ENCODE measurements at places on chromosomes 11 and 22.

GRCh38 chr11:94011478-94011877, 9.7 kb upstream of the HEPHL1 start:
- DNase-seq, result no peak

- DNase-seq, result no peak
These were observed 113.5 kb upstream of the VPREB1 start for GRCh38 chr22:22130953-22131608.

DNA sequence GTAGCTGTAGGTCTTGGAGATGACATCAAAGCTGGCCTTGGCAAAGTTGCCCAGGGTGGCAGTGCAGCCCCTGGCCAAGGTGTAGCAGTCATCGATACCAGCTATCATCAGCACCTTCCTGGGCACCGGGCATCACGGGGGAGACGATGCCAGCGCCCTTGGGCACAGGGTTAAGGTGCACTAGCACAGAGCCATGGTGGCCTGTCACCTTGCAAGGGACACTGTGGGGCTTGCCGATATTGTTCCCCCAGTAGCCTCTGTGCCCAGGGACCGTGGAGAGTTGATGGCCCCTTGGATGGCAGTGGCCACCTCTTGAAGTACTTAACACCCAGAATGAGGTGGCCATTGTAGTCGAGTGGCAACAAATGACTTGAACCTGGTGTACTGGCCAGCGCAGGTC, 44.4 kb upstream of the FTH1 start:
- no peak for DNase-seq

DNA sequence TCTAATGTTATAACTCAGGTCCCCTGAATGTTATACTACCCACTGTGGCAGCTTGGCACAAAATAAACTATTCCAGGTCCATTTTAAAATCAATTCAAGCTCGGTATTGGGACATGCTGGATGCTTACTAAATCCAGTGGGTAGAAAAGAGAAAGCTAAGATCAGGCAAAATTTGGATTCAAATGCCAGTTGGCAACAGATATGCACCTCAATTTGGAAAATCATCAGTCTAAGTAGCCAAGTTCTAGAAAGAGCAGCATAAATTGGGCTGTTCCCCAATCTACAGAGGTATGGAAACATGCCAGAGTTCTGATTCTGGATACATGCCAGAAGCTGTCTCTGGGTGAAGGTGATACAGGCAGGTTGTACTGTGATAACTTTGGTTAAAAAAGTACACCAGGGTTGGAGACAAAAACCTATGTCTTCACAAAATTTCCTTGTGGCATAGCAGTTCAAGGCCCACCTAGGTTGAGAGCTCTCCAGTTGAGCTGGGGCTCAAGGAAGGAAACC, 427.8 kb downstream of the LRRC4C start:
- no peak for DNase-seq

DNA sequence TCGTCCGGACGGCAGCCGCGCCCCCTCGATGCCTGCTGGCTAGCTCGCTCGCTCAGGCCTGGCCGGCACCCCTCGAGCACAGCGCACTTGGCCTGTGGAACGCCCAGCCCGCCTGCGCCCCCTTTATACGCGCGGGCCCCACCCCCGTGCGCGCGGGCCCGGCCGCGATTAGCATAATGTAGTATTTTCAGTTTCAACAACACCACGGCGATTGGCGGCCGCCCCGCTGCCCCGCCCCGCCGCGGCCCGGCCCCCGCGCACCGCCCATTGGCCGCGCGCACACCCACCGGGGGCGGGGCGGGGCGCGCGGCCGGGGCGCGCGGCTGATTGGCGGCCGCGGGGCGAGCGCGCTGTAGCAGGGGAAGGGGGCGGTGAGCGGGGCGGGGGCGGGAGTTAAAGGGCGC, at the start of gene CDKN1C:
Gene CDKN1C, minus strand, starts transcription at position 98 of the 404 bp plus-strand sequence. CDS start 319 bp downstream, outside the sequence.
- no peak for DNase-seq

- no peak for DNase-seq
These were observed 97.1 kb downstream of the TSPAN18 start for GRCh38 chr11:44823868-44824267.

GRCh38 chr11:69173331-69173730, 17.6 kb downstream of the SMIM38 start:
- DNase-seq, result no peak

DNA sequence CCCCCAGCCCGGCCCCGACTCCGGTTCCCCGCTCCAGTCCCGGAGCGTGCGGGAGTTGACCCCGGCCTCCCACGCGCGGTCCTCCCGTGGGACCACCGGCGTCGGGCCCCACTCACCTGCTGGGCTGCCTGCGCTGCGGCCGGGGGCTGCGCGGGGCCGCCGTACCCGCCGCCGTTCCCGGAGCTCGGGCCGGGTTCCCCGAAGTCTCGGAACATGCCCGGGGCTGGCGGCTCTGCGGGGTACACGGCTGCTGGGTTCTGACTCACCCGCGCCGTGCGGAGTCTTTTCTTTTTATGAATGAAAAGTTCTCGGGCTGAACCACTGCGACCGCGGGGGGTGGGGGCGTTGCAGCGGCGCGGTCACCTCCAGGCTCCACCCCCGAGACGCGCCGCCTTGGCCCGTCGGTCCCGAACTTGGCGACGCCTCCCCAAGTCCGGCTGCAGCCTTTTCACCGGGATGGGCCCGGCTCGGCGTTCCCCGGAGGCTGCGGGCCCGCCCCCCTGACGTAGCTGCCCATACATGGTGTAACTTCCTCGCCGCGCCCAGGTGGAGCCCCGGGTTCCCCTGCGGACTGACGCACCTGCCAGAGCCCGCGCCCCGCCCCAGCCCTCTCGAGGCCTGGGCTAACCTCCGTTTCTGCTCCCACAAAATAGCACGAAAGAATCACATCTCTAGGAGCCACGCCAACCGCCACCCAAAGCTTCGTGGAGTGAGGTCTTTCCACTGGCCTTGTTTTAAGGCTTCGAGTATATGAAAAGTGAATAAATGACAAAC, at the start of gene FOSL1:
Gene FOSL1, minus strand, starts transcription at position 264 of the 774 bp plus-strand sequence. Its CDS starts 49 bp downstream, at position 215.
- DNase-seq, result no peak

GRCh38 chr22:25053153-25053805, 100.8 kb downstream of the KIAA1671 start:
- DNase-seq, result no peak

GRCh38 chr11:57763568-57763967, 2.0 kb downstream of the CTNND1 start:
- DNase-seq, result no peak

GRCh38 chr11:15045209-15045608, 28.2 kb upstream of the CALCB start:
- no peak for DNase-seq

- no peak for DNase-seq
These were observed 33.0 kb downstream of the FAM168A start for GRCh38 chr11:73564903-73565302.

DNA sequence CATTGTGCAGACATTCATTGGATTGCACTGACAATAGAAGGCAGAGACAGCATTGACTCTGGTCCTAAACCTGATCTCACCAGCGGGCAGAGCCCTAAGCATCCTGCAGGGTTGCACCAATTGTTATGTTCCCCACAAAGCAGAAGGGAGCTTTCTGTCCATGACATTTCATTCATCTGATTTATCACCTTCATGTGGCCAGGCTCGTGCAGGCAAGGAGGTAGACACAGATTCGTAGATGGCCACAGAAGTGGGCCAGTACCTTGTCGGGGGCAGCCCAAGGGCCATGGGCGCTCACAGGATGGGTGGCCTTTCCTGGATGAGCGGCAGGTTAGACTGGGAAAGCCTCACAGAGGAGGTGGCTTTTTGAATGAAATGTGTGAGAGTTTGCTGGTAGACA, 2.9 kb downstream of the TSKU start:
- DNase-seq, result no peak

GRCh38 chr22:41535244-41535643, 9.0 kb downstream of the POLR3H start:
- no peak for DNase-seq

DNA sequence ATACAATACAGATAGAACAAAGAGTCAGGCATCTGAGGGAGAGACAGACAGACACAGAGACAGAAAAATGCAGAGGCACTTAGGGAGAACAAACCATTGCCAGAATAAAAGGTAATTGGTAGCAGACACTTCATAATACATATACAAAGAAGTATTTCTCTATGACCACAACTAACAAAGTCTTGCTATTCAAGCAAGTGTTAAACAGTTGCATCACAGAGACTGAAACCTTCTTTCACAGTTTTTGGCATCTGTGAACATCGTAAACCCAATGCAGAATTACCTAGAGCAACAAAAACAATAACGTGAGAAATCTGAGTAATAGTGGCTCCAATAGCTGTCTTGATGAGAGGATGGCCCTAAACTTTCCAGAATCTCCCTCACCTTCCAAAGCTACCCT, 116.4 kb downstream of the BLID start:
- DNase-seq, result no peak

DNA sequence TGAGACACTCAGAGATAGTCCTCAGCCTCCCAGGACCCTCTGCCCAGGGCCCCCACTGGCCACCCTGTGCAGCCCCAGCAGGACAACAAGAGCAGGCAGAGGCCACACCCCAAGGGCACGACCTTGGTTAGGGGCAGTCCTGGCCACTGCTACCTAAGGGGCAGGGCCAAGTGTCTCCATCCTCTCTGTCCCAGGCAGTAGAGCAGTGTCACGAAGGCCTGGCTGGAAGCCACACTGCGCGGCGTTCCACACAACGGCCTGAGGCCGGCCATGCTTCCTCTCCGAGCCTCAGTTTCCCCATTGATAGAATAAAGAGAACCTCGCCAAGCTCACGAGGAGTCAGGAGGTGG, 1074.3 kb downstream of the BRD1 start:
- DNase-seq, result no peak

DNA sequence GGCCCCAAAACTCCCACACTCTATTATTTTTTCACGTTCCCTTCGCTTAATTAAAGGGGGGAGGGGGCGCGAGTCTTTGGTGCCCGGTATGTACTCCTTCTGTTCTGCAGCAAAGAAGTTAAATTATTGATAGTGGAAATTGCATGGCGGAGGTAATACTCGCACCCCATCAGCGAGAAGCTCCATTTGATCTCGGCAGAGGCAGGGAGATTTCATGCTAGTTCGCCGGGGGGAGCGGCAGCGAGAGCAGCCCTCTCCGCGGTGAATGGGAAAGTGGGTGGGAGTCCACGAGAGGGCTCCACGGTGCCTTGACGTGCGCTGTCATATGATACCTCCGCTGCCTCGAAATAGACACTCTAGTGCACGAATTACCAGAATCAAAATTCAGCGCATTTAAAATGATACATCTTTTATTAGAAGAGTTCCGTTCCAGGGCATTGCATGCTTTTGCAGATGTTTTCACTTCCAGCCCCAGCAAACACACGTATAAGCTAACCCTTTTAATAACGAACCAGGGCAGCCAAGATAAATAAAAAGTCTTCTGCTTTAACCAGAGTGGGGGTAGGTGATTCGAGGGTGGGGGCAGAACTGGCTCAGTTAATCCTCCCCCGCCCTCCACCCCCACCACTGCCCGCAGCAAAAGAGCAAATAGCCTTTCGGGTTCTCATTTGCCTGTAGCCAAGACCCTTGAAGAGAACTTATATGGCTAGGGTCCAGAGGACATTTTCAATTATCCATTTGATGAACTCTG, 1.3 kb upstream of the BDNF start:
- no peak for DNase-seq

DNA sequence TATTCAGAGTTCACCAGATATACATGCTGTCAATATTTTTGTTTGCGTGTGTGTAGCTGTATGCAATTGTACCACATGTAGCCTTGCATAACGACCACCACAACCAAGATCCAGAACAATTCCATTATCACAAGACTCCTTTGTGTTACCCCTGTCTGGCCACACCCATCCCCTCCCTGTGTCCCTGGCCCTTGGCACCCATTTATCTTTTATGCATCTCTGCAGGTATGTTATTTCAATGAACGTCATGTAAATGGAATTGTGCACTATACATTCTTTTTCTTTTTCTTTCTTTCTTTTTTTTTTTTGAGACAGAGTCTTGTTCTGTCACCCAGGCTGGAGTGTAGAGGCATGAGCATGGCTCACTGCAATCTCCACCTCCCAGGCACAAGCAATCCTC, 9.7 kb upstream of the PAFAH1B2 start:
- no peak for DNase-seq

DNA sequence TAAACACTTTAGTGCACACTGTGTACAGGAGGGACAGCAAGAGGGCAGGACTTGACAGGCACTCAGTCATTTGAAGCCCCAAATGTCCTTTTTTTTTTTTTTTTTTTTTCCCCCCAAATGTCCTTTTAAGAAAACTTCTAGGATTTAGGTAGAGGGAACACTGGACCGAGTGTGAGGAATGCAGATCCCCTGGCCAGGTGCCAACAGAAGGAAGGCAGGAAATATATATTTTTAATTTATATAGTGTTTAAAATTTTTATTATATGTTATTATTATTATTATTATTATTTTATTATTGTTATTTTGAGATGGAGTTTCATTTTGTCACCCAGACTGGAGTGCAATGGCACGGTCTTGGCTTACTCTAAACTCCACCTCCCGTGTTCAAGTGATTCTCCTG, 35.5 kb downstream of the ARHGAP8 start:
- DNase-seq, result no peak

- no peak for DNase-seq
These were observed 18.3 kb downstream of the RCN1 start for GRCh38 chr11:32109138-32109537.

Measured in NCI-H187 treated with DMSO at 0.1 percent for 48 hours (cell line).